ENCODE measurements at places on chromosomes 6 and 20.
A peak's percentile ranks its signal among the peaks of the same experiment; 100 is the strongest.

GRCh38 chr20:60152792-60153191 is 194.6 kb downstream of the CDH26 start:
- no peak for DNase-seq

- no peak for DNase-seq
Observed at GRCh38 chr6:11964729-11965335, 47.3 kb upstream of the HIVEP1 start.

GRCh38 chr6:43970068-43970912 is 157.0 kb downstream of the MRPL14 start:
- no peak for DNase-seq

- no peak for DNase-seq
Observed at GRCh38 chr6:8900056-8900455, 464.7 kb upstream of the SLC35B3 start.

GRCh38 chr20:1207293-1207878 is 4.1 kb downstream of the C20orf202 start:
- no peak for DNase-seq

- no peak for DNase-seq
Observed at GRCh38 chr20:745683-746301, 22.5 kb downstream of the SLC52A3 start.

DNA sequence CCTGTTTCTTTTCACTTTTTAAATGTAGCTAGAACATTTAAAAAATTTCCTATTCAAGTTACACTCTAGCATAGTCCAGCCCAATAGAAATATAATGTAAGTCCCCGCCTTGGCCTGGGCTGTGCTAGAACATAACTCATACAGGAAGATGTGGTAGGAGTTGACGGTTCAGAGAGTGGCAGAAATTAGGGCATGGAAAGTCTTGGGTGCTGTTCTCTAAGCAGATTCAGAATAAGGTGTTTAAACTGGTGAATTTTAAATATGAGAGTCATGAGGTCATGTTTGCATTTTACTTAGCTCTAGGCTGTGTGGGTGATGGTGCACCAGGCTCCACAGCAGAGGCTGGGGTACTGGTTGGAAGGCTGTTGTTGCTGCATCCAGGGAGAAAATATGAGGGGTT is 256.5 kb downstream of the FARS2 start:
- no peak for DNase-seq

DNA sequence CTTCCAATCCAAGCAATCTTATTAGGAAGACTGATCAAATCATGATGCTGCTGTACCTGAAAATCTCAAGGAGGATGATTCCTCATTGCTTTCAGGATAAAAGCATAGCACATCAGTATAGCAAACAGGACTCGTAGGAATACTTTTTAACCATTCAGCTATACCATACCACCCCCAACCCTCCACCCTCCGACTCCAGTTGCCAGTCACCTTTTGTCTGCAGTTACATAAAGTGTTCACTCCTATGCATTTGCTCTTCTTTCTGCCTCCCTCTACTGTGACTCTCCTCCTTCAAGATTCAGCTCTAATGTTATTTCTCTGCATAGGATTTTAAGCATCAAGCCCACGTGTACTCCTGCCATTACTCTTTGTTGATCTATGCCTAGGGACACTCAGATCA is 124.7 kb upstream of the KCNQ5 start:
- DNase-seq, result no peak

DNA sequence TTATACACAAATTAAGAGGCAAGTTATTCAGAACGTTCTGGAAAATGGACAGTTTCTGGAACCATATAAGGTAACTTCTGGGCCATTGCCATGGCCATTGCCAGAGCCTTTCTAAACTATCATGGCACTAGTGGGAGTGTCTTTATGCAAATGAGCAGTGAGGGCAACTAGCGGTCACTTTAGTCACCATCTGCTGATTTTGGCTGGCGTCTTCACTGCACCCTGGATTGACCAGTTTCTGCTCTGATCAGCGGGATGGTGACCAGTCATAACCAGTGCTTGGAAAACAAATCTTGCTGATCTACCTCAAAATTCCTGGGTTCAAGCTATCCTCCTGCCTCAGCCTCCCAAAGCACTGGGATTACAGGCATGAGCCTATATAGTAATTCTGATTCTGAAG is 7.3 kb upstream of the SNTA1 start:
- DNase-seq, result no peak

DNA sequence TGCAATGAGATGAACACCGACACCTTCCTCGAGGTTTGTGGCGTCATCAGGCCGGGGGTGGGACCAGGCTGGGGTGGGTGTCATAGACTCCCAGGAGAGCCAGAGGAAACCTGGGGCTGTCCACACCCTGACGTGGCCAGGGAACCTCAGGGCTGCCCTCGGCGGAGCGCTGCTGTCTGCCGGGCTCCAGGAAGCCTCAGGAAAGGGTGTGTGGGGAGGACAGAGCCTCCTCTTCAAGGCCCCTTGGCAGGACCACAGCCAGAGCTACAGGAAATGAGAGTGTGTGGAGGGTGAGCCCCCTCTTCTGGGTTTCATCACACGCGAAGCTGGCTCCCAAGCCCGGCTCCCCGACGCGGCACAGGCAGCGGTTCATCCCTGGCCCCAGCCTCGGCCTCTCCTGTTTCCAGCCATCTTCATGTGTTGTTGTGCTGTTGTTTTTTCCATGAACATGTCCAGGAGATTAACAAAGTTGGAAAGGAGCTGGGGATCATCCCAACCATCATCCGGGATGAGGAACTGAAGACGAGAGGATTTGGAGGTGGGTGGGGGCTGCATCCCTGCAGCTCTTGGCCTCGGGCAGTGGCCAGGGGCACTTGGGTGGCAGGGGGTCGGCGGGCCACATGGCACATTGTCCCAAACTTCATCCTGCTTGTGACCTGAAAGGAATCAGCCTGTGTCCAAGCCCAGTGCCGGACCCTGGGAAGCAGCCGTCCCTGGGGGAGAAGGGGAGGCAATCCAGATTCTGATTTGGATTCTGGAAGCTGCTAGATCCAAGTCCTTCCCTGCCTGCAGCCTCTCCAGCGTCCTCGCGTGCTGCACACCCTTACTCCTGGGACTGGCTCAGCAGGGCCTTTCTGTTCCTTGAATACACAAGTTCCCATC is 6.4 kb downstream of the NPEPL1 start:
- DNase-seq, result no peak

DNA sequence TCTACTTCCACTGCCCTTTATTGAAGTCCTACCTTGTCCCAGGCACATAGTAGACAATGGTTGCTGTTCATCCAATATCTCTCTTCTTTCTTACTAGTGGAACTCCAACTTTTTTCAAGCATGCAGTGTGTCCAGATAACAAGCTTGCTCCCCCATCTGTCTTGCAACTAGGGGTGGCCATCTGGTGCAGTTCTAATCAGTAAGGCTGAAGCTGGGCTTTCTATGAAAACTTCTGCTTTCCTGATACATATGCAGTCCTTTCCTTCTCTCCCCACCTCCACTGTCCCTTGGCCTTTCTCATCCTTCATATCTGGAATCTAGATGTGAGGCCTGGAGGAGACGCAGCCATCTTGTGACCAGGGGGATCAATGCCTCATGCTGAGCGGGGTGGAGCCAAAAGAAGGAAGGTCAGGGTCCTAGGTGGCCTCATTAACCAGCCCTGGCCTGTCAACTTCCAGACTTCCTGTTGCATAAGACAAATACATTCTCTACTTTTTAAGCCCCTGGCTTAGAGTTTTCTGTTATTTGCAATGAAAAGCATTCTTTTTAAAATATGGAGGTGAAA is 59.6 kb upstream of the ZFP64 start:
- no peak for DNase-seq

- peak; percentile 36 for DNase-seq
Observed at GRCh38 chr6:44002067-44002592, 125.1 kb downstream of the MRPL14 start.

DNA sequence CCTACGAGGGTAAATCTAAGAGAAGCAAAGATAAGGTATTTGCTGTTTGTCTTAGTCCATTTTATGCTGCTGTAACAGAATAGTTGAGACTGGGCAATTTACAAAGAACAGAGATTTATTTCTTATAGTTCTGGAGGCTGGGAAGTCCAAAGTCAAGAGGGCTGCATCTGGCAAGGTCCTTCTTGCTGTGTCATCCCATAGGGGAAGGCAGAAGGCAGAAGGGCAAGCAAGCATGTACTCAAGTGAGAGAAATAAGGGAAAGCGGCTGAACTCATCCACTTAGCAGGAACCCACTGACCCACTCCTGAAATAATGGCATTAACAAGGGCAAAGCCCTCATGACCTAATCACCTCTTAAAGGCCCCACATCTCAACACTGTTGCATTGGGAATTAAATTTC is 102.7 kb downstream of the AGPAT4 start:
- DNase-seq, result no peak

- no peak for DNase-seq
Observed at GRCh38 chr6:40774932-40775331, 187.8 kb upstream of the LRFN2 start.

DNA sequence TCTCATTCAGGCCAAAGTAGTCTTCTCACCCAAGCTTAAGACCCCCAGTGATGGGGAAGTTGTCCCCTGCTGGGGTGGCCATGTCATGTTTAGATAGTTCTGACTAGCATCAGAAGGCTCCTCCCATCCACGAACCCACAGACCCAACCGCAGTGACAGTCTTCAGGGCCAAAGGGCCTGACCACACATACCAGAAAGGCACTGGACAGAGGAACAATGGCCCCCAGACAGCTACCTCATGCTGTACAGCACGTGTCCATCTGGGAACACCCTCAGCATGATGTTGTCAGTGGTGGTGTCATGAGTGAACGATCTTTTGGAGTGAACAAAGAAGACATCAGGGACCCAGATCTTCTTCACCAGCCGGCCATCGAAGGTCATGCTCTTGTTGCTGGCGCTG is 46.3 kb downstream of the GABRR2 start:
- no peak for DNase-seq

GRCh38 chr6:23097566-23097965 is 528.2 kb downstream of the HDGFL1 start:
- DNase-seq, result no peak

- DNase-seq, result no peak
Observed at GRCh38 chr6:33441457-33441856, 12.9 kb upstream of the ZBTB9 start.

DNA sequence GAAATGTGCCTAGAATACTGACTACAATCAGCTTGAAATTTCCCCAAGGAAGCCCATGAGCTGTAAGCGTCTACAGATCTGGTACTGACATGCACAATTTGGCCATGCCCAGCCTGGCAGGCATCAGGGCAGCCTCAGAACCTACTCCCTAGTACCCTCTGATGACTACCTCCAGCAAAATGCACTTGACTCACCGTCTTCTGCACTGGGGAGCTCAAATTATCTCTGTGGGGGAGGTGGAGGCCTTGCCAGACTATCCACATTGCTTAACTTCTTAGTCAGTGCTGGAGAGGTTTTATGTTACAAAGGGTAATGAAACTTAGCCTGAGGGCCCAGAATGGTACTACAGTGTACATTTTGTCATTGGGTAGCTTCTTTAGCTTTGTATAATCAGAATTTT is 126.0 kb upstream of the ADGRF1 start:
- DNase-seq, result no peak

GRCh38 chr6:163793011-163793983 is 378.8 kb downstream of the QKI start:
- DNase-seq, result no peak

GRCh38 chr20:19688031-19688806 is 69.8 kb upstream of the RIN2 start:
- peak; percentile 16 for DNase-seq

- no peak for DNase-seq
Observed at GRCh38 chr20:62735331-62735821, 26.7 kb downstream of the NTSR1 start.

- DNase-seq, result no peak
Observed at GRCh38 chr6:40552941-40553340, 34.2 kb downstream of the LRFN2 start.

DNA sequence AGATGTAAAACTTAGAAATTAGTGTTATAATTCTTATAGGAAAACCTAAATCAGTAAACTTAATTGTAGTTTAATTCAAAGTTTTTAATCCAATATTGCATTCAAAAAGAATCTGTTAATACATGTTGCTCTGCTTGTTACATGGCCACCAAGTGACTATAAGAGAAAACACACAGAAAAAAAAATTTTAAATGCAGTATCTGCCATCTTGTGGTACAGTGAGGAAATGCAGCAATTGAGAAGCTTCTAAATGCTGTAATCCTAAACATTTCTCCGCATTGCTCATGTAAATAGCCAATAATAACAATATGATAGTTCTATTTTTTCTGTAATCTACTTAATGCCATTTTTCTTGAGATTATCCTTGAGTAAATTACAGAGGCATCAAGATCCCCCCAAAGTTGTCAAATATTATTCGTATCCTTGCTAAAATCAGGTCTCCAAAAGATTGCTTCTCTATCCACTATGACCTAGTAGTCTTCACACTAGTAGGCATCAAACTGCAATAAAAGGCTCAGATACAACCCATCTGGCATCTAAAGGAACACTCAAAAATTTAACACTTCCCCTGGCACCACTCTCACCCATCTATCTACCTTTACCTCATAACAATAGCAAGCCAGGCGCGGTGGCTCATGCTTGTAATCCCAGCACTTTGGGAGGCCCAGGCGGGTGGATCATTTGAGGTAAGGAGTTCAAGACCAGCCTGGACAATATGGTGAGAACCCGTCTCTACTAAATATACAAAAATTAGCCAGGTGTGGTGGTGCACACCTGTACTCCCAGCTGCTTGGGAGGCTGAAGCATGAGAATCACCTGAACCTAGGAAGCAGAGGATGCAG is 34.6 kb downstream of the HDAC2 start:
- peak; percentile 78 for DNase-seq

GRCh38 chr6:131909408-131910218 is 41.6 kb downstream of the CCN2 start:
- peak; percentile 66 for DNase-seq

DNA sequence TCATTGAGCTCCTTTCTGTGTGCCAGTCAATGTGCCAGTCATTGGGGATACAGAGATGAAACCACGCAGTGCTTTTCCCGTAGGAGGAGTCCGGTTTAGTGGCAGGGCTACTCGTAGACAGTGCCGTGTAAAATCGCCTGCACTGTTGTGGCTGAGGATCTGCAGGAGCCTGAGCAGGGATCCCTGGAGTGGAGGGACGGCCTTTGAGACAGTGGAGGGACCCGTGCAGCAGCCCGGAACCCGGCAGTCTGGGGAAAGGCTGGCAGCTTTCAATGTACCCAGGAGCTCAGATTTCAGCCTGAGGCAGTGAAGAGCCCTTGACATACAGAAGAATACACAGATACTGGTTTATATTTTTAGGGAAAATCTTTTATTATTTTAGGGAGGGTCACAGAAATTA is 203.3 kb downstream of the ARID1B start:
- DNase-seq, result peak; percentile 43

Data from cerebellar cortex (tissue), 1 donor.